ENCODE measurements at places on chromosomes 13 and 19.

DNA sequence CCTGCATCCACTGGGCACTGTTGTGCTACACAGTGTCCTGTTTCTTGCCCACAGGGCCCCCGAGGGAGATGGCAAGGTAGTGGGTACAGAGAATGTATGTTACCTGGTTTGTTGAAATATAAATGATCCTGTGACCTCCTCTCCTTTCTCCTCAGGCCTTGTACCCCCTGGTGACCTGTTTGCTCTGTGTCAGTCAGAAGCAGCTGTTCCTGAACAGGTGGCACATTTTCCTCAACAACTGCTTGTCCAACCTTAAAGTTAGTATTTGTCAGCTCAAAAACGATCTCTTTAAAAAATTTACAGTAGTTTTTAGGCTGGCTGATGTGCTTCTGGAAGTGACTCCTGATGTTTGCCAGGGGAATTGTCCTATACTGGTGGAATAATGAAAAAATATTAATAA, 105.1 kb downstream of the FRY start:
- no peak for DNase-seq

DNA sequence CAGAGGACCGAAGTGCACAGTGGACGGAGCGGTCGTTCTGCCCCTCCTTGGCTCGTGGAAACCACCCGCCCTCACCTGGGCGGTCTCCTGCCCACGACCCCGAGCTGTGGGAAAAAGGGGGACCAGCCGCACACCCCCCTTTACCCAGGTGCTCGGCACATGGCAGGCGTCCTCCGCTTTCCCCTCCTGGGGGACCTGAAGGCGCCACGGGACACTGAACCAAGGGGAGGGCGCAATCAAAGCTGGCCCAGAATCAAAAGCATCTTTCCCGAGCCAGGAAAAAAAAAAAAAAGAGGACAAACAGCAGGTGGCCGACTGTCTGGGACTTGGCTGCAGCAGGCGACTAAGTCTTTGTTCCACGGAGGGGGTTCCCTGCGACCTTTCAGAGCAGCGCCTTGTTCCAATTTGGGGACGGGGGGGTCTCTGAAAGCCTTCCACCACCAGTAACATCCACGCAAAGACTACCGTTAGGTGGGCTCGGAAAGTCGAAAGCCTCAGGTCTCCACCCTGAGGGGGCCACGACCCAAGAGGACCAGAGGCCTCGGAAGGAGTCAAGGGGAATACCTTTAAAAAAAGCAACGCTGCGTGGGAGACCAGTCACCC, 1.1 kb downstream of the MBD3 start:
- no peak for DNase-seq

GRCh38 chr13:104385404-104385803, 1319.2 kb upstream of the SLC10A2 start:
- DNase-seq = no peak

DNA sequence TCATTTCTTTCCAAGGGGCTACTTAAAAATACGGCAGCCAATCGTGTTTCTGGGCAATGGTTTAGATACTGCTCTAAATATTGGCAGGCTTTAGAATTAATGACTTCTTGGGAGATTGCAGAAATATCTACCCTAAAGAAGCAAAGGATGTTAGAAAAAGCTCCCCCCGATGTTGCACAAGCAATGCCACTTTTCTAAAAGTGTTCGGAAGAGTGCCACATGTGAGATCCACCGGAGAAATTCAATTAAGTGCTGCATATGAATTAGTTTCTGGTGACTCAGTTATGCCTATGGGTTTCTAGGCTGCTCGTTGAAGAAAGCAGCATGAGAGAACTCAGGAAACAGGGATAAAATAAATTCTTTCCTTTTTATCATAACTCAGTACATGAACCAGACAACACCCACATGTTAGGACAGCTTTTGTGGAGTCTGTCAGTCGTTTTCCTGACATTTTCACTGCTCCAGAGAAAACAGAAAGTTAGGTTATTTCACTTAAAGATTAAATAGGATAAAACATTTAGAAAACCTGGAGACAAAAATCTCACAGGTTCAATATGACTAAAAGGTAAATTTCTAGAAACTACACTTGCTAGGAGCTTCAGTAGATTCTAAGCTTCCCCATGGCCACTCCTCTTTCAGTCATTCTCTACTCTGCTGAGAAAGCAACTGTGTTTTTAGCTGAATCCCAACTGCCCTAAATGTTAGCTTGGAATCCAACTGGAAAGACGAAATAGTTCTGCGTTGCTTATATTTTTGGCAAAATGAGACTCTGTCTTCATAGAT, 244.7 kb downstream of the DCLK1 start:
- no peak for DNase-seq

DNA sequence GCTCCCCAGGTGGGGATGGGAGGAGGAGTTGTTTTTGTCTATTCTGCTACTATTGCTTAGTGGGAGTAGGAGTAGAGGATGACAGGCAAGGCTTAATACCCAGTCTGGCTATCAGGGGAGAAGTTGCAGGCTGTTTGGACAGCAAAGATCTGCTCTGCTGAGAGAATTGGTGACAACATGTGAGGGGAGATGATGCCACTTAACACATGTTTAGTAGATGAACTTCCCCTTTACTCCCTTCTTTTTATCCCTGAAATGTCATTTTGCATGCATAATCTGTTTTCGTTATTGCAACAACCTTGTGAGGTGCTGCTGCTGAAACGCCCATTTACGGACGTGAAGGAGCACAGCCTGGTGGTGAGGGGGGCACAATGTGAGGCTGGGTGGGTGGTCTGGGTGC, 3.0 kb upstream of the CYP4F12 start:
- DNase-seq = no peak
